ENCODE measurements at places on chromosomes 7 and 10.

- DNase-seq: no peak
These were observed 76.2 kb upstream of the MYL10 start for GRCh38 chr7:101705331-101705730.

- DNase-seq: no peak
These were observed 22.1 kb upstream of the SYPL1 start for GRCh38 chr7:106134241-106134640.

DNA sequence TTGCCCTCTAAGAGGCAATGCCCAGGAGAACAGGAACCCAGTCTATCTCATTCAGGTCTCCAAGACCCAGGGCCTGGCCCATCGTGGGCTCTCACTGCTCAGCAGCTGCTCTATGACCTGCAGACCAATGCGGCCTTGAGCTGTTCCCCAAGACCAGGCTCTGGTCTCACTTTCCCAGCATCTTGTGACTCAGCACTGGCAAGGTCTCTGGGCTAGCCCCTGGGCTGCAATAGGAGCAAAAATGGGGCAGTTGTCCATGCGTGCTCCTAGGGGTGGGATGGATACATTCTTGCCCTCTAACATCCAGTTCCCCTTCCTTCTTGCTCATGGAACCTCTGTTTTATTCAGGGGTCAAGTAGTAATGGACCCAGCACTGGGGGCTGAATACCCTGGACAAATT, 13.5 kb downstream of the GCK start:
- no peak for DNase-seq

DNA sequence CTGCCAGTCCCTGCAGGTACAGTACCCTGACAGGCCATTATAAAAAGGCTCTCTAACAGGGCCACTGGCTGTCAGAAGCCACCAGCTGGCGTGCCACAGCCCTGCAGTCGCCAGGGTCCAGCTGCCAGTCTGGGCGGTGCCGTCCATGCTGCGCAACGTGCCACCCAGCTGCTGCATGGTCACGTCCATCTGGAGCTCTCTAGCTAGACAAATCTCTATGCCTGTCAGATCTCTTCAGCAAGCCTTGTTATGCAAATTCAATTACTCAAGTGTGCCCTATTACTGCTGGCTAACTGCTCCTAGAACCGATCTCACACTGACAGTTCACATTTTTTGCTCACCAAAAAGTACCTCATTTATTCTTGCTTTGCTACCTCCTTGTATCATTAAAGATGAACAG, 75.9 kb downstream of the HIBADH start:
- DNase-seq: no peak

DNA sequence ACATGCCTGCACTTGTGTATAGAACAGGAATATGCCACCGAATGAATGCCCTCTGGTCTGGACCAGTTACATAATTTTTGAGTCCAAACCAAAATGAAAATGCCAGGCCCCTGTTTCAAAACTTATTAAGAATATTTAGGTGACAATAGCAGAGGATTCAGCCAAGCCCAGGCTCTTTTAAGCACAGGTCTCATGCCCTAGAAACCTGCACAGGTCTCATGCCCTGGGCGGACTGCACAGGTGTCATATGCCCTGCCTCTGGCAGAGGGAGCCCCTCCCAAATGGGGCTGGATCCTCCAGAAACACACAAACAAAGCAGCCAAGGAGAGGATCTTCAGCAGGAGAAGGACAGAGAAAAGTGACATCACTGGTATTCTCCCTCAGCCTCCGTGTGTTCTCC, 605.4 kb upstream of the NRP1 start:
- DNase-seq: no peak

DNA sequence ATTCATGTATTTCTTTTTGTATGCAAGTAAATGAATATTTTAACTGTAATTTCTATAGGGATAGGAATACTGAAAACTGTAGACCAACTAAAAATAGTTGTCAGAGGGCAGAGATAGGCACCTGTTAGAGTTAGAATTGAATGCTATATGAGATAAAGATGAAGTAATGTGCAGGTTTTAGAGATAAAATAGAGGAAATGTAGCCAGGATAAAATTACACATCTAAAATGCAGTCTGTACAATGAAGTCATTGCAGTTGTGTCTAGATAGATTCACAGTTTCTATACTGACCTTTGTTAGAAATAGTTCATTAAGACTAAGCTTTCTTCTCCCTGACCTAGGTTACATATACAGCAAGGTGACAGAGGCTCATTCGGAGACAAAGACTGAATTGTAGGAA, 46.2 kb downstream of the SMNDC1 start:
- DNase-seq: no peak

DNA sequence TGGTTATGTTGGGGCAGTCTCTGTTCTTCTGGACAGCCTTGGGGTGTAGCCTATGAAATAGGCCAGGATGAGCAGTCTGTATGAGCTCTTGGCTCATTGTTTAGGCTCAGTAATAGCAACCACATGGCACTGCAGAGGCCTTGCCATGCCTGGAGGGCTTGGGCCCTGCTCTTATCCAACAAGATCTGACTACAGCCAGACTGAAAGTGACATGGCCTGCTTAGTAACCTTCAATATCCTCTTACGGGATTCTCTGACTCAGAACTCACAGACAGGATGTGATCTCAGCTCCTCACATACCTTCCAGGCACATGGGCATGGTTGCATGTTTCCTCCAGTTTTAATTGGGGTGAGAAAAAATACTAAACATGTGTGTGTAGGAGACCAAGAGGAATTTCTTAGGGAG, 289.3 kb downstream of the PTEN start:
- no peak for DNase-seq

GRCh38 chr10:80442879-80443278, 11.2 kb upstream of the TSPAN14 start:
- no peak for DNase-seq

DNA sequence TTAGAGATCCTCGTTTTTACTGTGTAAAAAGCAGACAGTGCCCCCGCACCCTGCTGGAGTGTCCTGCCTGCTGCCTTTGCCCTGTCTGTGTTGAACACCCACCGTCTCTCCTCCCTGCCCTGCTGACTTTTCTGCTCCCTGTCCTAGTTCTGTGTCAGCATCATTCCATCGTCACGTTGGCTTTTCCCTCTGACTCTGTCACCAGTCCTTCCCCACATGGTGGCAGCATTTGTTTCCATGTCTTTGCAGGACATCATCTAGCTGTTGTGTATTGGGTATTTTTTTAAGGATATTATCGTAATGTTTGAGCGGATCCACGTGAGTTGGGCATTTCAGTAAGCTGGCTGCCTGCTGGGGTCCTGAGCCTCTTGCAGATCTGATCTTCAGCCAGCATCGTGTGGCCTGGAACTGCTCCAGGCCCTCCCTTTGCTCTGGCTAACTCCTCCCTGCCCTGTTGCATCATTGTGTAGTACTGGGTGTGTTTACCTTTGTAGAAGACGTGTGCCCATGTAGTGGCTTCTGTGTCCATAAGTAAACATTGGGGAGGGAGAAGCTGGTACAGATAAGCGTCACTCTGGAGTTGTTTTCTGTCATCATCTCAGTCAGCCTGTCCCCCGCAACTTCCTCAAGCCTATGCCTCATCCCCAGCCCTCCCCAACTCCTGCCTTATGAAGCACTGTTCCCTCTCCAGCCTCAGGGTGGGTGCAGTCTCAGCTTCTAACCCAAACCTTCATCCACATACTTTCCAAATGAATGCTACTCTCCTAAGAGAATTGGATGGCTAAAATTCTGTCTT, 44.3 kb downstream of the TRRAP start:
- no peak for DNase-seq

DNA sequence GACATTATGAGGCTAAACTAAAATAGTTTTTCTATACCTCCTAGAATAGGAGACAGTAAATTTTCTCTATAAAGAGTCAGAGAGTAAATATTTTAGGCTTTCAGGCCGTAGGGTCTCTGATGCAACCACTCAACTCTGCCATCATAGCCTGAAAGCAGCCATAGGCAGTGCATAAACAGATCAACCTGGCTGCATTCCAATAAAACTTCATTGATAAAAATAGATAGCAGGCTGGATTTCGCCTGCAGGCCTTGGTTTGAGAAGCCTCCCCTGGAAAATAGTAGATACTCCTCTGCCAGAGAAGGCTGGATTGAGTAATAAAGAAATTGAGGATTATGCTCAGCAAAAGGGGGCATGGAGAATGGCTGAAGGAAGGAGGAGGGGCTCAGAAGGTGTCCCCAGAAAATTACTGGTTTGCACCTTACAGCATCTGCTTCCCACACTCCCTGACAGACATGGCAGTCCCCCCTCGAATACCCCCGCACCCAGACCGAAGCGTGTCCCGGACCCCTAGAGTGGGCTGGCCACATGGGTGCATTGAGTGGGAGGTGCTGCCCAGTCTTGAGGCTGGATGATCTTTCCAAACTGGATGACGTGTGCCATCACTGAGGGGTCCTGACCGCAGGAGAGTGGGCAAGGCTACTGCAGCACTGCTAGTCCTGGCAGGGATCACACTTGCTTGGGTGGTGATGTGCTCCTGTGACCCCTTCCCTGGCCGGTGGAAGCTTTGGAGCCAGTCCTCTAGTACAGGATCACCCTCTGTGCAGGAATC, 126.6 kb downstream of the PTPN20 start:
- DNase-seq: no peak

- no peak for DNase-seq
These were observed 13.8 kb downstream of the LZTS2 start for GRCh38 chr10:101013365-101013825.

- DNase-seq: no peak
These were observed 153.5 kb downstream of the ELFN1 start for GRCh38 chr7:1823376-1824150.

- DNase-seq: no peak
These were observed 35.9 kb downstream of the CCM2 start for GRCh38 chr7:45035893-45036292.

DNA sequence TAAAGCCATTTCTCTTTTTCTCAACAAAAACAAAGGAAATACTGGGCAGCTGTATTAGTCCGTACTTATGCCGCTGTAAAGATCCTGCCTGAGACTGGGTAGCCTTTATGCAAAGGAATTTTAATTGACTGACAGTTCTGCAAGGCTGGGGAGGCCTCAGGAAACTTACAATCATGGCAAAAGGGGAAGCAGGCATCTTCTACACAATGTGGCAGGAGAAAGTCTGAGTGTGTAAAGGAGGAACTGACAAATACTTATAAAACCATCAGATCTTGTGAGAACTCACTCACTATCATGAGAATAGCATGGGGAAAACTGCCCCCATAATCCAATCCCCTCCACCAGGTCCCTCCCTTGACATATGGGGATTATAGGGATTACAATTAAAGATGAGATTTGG, 264.3 kb downstream of the SEMA3A start:
- DNase-seq: no peak

DNA sequence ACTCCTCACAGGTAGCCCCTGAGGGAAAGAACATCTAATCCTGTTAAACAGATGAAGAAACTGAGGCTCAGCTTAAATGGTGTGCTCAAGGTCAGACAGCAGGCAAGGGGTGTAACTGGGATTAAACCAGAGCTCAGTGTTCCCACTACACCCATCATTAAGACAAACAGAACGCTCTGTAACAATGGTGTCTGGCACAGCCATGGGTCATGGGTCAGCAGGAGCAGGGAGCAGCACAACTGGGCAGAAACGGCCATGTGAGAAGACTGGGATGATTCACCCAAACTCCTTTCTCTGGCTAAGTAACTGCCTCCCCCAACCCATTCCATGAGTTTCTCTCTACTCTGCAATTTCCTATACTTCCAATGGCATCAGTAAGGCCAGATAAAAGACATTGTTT, 85.5 kb upstream of the PDE1C start:
- DNase-seq: no peak

GRCh38 chr7:22469371-22470143, 30.4 kb downstream of the STEAP1B start:
- no peak for DNase-seq

- DNase-seq: no peak
These were observed 34.3 kb upstream of the TMEM26 start for GRCh38 chr10:61487506-61487905.

GRCh38 chr7:46626261-46626660, 705.2 kb upstream of the IGFBP3 start:
- DNase-seq: no peak

DNA sequence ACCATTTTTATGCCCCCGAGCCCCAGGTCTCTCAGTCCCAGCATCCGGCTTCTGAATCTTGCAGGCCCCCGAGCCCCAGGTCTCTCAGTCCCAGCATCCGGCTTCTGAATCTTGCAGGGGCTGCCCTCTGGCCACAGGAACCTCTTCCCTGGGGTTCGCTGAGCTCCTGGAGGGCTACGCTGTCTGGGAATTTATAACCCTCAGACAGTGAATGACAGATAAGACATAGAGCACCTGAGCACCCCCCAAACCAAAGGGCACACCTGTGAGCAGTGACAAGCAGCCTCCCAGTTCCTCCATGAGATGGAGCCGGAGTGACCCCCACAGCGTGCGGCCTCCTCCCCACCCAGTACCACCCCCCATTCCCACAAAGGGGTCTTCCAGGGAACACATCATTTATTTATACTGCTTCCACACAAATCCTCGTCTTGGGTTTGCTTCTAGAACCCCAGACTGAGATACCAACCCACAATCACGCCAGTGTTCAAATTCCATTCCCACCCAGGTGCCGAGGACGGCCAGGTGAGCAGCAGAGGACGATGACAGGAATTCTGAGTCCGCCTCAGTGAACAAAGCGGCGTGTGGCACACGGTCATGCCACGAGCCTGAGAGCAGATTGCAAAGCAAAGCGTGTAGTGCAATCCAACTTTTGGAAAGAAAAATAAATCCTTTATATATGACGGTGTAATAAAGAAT, 57.7 kb upstream of the FAM20C start:
- no peak for DNase-seq

DNA sequence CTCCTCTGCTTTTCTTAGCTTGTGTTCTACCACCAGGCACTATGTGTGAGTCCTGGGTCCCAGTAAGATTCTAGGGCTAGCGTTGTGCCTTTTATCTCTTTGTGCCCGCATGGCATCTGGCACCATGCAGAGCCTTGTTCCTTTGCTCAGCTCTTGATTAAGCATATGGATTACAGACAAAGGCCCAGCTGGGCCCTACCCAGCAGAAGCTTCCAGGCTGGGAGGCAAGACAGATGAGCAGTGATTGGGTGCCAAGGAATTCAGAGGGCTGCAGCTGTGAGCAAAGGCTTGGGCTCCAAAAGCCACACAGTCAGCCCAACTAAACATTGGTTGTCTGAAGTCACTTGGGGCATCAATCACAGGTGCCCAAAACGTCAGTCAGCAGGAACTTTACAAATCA, 2.0 kb downstream of the ACSM6 start:
- no peak for DNase-seq

DNA sequence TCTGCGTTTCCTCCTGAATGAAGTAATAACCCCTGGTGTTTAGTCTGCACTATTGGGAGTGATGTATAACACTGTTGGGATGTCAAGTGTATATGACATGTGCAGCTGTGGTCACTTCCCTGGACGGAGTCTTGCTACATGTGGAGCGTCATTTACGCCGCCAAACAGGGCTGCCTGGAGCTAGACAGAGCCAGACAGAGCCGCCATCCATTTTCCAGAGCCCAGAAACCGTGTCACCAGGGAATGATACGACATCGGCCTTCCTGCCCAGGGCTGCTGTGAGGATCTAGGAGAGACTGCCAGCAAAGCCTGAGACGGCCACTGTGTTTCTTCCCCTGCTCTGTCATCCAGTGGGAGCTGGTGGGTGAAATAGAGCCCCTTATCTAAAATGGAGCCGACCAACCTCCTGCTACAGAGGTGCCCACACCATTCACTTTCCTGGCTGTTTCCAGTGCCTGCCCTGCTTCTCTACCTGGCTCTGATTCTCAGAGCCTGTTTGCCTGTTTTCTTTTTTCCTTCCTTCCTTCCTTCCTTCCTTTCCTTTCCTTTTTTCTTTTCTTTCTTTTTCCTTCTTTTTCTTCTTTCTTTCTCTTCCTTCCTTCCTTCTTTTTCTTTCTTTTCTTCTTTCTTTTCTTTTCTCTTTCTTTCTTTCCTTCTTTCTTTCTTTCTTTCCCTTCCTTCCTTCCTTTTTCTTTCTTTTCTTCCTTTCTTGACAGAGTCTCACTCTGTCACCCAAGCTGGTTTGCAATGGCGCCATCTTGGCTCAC, 13.3 kb upstream of the FGFR2 start:
- no peak for DNase-seq
